Thymus (tissue), 14 donors: ENCODE measurements at places on chromosomes 2 and 18. TPM values are rescaled to one million over a fixed set of nuclear protein-coding genes. Genes with fewer than 3 reads are reported as not detected.

The SLC30A3 gene
- 0.05 TPM for total RNA-seq

DNA sequence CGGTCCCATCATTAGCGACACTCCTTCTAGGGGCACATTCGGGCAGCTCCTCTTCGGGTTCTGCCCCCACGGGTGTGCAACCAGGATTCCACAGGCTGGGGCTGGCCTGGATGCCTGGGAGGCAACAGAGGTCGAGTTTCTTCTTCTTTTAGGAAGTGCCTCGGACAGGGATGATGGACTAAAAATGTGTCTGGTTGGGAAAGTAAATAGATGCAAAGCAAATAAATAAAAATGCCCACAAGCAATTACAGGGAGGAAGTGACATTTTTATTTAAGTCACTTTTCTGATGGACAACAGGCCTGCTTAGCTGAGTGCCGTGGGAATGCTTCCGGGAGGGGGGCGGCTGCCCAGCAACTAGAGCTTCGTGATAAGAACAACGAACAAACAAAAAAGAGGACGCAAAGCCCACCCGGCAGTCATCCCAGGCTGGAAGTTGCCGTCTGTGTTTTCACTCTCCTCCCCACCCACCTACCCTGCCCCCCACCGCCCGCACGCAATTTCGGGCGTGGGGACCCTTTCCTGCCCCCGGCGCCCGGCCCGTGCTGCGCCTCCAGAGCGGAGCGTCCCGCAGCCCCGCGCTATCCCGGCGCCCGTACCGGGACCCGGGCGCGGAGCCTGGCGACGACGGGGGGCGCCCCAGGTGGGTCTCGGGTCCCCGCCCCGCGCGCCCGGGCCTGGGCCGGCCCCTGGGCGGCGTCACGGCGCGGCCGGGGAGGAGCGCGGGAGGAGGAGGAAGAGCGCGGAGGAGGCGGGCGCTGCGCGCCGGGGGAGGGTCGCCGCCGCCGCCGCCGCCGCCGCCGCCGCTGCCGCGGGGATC lies 412 bp upstream of the NCK2 start:
- DNase-seq: peak; percentile 67
- peaks cover 4% of the 10 kb centered on the region for H3K36me3 ChIP-seq
- no peaks in the 10 kb centered on the region for H3K27me3 ChIP-seq

DNA sequence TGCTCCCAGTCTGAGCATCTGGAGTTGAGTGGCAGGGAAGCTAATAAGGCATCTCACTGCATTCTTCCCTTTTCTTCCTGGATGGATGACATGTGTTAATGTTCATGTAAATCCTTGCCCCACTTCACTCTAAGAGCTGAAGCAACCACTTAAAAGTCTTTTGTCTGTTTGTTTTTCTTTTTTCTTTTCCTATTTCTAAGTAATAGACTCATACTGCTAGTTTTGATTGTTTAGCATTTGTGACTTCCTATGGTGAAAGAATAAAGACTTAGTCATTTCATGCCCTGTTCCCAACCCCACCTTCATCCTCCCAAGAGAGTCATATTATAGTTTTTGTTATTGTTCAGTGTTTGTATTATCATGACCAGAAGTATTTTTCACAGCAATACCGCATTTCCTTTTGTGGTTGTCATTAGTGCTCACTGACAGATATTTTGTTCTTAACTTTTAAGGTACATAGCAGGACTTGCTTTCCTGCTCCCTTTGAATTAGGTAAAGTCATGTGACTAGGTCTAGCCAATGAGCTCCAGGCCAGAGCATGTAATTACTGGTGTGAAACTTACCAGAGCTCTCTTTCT lies 18.1 kb upstream of the SPP2 start:
- H3K36me3 ChIP-seq: no peaks in the 10 kb centered on the region
- no peak for DNase-seq

GRCh38 chr18:67381608-67382150 lies 134.8 kb downstream of the DSEL start:
- H3K27ac ChIP-seq: no peak overlapping the region
- DNase-seq: no peak
- H3K4me3 ChIP-seq: no peak overlapping the region
- no peaks in the 10 kb centered on the region for H3K4me1 ChIP-seq

- no peak for DNase-seq
- H3K4me3 ChIP-seq: no peak overlapping the region
- H3K27ac ChIP-seq: no peak overlapping the region
- H3K27me3 ChIP-seq: no peaks in the 10 kb centered on the region
- no peaks in the 10 kb centered on the region for H3K4me1 ChIP-seq
Measured at GRCh38 chr18:69885841-69886531, 61.7 kb downstream of the CD226 start.

- no peak for DNase-seq
- no peak overlapping the region for H3K4me3 ChIP-seq
- H3K36me3 ChIP-seq: no peaks in the 10 kb centered on the region
- H3K4me1 ChIP-seq: no peaks in the 10 kb centered on the region
- H3K27ac ChIP-seq: no peak overlapping the region
Measured at GRCh38 chr2:156695020-156695419, 258.8 kb downstream of the GPD2 start.

- DNase-seq: no peak
- H3K4me3 ChIP-seq: peak overlapping the region; percentile 34
- H3K27me3 ChIP-seq: peaks cover 75% of the 10 kb centered on the region
- no peaks in the 10 kb centered on the region for H3K36me3 ChIP-seq
Measured at GRCh38 chr2:85133751-85134254, 611 bp downstream of the TCF7L1 start.

GRCh38 chr2:1619556-1619955 lies 124.8 kb downstream of the PXDN start:
- no peak overlapping the region for H3K4me3 ChIP-seq
- H3K4me1 ChIP-seq: no peaks in the 10 kb centered on the region
- no peak overlapping the region for H3K27ac ChIP-seq
- no peaks in the 10 kb centered on the region for H3K27me3 ChIP-seq
- H3K36me3 ChIP-seq: no peaks in the 10 kb centered on the region

- H3K27me3 ChIP-seq: no peaks in the 10 kb centered on the region
- H3K36me3 ChIP-seq: no peaks in the 10 kb centered on the region
- DNase-seq: peak; percentile 53
- peaks cover 26% of the 10 kb centered on the region for H3K4me1 ChIP-seq
- H3K27ac ChIP-seq: peak overlapping the region; percentile 71
- H3K4me3 ChIP-seq: no peak overlapping the region
Measured at GRCh38 chr2:148528356-148529064, 116.0 kb upstream of the EPC2 start.

GRCh38 chr2:219289537-219290361 lies 10.6 kb downstream of the DNAJB2 start:
- H3K27me3 ChIP-seq: peaks cover 43% of the 10 kb centered on the region
- no peak overlapping the region for H3K4me3 ChIP-seq
- peaks cover 18% of the 10 kb centered on the region for H3K36me3 ChIP-seq

- no peak for DNase-seq
- H3K4me3 ChIP-seq: no peak overlapping the region
- H3K36me3 ChIP-seq: no peaks in the 10 kb centered on the region
- H3K27me3 ChIP-seq: no peaks in the 10 kb centered on the region
- H3K27ac ChIP-seq: no peak overlapping the region
Measured at GRCh38 chr18:40569605-40570004, 1385.4 kb upstream of the PIK3C3 start.

DNA sequence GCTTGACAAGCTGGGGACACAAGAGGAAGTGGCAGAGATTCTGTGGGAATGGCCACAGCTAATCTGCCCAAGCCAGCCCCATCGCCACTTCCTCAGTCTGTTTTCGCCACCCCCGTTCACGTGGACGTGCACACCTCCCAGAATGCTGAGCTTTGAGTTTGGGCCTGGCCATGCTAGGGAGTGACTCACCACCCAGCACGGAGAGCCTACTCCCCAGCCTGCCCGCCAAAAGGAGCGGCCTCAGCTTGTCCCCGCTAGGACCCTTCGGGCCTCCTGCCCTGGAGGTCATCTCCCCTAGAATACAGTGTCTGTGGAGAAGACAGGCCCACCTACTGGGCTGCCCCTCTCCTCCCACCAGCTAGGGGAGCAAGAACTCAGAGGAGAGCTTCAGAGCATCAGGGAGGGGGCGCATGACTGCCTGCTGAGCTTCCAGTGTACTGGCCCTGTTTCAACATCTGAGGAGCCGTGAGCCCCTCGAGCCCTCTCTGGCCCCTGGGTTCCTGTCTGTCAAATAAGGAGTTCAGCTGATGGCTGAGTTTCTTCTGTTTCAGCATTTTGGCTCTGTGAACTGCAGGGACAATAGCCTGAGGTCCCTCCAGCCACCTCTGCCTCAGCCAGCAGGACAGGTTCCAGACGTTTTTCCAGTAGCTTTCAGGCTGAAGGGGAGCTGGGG lies 5.1 kb downstream of the SLC35F6 start:
- H3K27me3 ChIP-seq: no peaks in the 10 kb centered on the region
- peaks cover 6% of the 10 kb centered on the region for H3K36me3 ChIP-seq
- H3K4me1 ChIP-seq: peaks cover 42% of the 10 kb centered on the region
- H3K27ac ChIP-seq: no peak overlapping the region

DNA sequence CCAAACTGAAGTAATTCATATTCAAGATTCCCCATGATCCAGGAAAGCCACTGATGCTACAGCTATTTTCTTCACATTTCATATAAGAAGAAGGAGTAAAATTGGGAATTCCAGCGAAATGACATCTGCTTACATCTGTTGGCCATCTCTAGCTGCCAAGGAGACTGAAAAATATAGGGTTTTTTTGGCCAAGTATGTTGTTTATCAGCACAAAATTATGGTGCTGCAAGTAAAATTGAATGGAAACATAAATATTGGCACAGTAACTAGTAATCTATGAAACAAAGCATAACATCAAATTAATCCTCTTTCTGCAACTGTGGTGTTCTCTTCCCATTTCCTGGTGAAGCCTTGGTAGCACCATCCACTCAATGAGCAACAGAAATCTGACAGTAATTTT lies 649.5 kb upstream of the ZNF804A start:
- H3K36me3 ChIP-seq: no peaks in the 10 kb centered on the region
- DNase-seq: no peak
- no peak overlapping the region for H3K4me3 ChIP-seq
- no peaks in the 10 kb centered on the region for H3K27me3 ChIP-seq
- H3K27ac ChIP-seq: no peak overlapping the region

The TFCP2L1 gene
- 0.80 TPM for total RNA-seq

DNA sequence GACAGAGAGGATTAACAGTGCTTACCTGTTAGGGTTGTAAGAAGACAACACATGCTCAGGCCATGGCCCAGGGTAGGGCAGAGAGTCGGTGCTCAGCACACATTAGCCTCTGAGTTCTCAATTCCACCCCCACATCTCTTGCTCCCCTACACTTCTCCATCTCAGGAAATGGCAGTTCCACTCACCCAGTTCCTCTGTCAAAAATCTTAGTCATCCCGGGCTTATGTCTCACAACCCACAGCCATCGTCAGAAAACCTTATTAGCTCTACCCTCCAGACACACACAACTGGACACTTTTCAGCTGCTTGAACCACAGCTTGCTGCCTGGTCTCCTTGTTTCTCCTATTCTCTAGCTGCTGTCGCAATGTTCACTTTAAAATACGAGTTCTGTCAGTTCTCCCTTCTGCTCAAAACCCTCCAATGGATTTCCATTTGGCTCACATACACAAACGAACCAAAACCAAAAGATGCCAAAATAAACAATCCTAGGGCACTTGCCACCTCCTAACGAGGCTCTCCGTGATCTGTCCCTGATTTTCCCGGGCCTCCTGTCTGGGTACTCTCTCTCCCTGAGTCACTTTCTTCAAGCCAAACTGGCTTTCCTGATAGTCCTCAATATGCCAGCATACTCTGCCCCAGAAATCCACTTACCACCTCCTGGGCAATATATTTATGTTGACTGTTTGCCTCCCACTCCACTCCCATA lies 89.7 kb downstream of the KCTD1 start:
- no peaks in the 10 kb centered on the region for H3K27me3 ChIP-seq
- H3K4me3 ChIP-seq: no peak overlapping the region
- peak; percentile 7 for DNase-seq
- no peaks in the 10 kb centered on the region for H3K4me1 ChIP-seq
- H3K36me3 ChIP-seq: no peaks in the 10 kb centered on the region
- H3K27ac ChIP-seq: no peak overlapping the region

DNA sequence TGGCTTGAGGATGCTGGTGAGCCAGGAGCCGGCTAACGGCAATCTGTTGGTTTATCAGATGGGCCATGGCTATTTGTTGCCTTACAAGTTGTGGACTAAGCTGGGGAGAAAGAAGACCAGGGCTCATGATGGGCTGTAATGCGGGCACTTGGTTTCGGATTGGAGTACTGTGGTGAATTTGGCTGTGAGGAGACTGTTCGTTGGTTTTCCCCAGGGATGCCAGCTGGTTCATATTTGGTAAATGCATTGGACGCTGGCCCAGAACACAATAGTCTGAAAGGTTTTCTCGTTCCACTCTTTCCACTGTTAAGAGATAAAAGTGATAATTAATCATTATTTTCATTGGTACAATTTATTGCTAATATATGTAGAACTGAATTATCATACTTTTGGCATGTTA lies 108.9 kb downstream of the SATB2 start:
- no peaks in the 10 kb centered on the region for H3K4me1 ChIP-seq
- no peak for DNase-seq
- no peaks in the 10 kb centered on the region for H3K27me3 ChIP-seq
- no peak overlapping the region for H3K27ac ChIP-seq

The CNRIP1 gene
- total RNA-seq: 3.8 TPM

GRCh38 chr2:189083106-189083505 lies 96.5 kb downstream of the COL5A2 start:
- H3K27me3 ChIP-seq: no peaks in the 10 kb centered on the region
- H3K27ac ChIP-seq: no peak overlapping the region
- H3K4me1 ChIP-seq: no peaks in the 10 kb centered on the region
- DNase-seq: no peak
